ENCODE measurements at places on chromosomes 5 and 9.
A peak's percentile ranks its signal among the peaks of the same experiment; 100 is the strongest.

DNA sequence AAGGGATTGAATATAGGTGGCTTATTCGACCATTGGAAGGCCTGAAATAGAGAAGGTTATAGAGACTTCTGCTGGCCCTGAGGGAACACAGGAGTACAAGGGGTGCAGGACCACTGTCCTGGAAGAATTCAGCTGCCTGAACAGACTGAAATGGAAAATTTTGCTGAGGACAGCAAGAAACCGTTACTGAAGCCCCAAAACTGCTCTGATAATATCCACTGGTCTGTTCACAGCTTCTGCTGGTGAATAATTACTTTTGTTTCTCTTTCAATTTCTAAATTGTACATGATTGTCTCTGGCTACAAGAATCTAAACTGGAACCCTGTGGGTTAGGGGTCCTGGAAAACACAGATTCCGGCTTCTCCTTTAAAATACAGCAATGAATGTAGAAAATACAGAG lies 218.5 kb upstream of the CDH12 start:
- no peaks in the 10 kb centered on the region for H3K4me1 ChIP-seq
- no peak overlapping the region for H3K4me3 ChIP-seq
- no peak overlapping the region for H3K27ac ChIP-seq
- no peak for DNase-seq

DNA sequence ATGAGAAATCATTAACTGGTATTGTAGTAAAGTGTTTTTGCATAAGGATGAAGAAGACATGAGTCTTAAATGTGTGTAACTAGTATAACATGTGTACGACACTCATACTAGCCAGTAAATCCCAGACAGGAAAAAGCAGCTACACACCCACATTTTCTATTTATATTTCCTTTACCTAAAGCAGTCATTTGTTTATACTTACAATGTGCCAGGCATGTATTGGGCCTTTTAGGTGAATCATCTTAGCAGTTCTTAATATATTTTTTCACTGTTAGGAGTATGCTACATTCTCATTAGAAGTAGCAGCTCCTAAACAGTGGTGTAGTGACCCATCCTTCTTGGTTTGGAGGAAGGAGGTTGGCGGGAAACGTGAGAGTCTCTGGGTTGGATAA lies 55.8 kb upstream of the TMC1 start:
- no peak overlapping the region for H3K4me3 ChIP-seq
- no peaks in the 10 kb centered on the region for H3K4me1 ChIP-seq
- no peak overlapping the region for H3K27ac ChIP-seq
- H3K27me3 ChIP-seq = no peaks in the 10 kb centered on the region
- no peaks in the 10 kb centered on the region for H3K36me3 ChIP-seq

DNA sequence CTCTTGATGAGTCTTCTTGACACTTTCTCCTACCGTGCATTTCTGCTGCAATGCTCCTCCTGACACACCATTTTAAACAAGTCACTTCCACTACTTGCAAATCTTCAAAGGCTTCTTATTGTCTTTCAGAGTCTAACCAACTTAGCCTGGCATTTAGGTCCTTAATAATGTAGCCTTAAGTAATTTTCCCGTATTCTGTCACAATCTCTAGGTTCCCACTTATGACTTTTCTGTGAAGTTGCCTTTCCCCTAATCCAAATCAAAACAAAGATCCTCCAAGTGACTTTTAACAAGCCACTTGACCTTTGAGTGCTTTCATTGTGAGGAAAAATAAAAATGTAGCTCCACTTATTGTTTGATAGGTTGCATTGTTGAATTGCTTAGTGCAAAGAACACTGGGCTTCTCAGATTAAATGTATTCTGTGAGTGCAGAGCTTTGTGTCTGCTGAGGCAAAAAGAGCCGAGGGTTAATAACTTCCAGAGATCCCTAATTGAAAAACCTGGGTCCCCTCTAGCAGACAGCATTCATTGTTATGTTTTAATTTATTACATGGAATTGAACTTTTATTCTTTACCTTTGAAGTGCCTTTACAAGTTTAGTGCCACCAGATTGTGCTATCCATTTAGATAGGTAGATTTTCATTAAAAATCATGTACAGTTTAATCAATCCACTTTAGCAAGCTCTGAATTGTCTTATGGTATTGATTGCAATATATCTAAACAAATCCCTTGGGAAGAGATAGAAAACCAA lies 341.7 kb upstream of the TYRP1 start:
- no peak overlapping the region for H3K27ac ChIP-seq
- no peak overlapping the region for H3K4me3 ChIP-seq
- H3K27me3 ChIP-seq = no peaks in the 10 kb centered on the region
- H3K36me3 ChIP-seq = no peaks in the 10 kb centered on the region
- no peaks in the 10 kb centered on the region for H3K4me1 ChIP-seq
- DNase-seq = no peak

DNA sequence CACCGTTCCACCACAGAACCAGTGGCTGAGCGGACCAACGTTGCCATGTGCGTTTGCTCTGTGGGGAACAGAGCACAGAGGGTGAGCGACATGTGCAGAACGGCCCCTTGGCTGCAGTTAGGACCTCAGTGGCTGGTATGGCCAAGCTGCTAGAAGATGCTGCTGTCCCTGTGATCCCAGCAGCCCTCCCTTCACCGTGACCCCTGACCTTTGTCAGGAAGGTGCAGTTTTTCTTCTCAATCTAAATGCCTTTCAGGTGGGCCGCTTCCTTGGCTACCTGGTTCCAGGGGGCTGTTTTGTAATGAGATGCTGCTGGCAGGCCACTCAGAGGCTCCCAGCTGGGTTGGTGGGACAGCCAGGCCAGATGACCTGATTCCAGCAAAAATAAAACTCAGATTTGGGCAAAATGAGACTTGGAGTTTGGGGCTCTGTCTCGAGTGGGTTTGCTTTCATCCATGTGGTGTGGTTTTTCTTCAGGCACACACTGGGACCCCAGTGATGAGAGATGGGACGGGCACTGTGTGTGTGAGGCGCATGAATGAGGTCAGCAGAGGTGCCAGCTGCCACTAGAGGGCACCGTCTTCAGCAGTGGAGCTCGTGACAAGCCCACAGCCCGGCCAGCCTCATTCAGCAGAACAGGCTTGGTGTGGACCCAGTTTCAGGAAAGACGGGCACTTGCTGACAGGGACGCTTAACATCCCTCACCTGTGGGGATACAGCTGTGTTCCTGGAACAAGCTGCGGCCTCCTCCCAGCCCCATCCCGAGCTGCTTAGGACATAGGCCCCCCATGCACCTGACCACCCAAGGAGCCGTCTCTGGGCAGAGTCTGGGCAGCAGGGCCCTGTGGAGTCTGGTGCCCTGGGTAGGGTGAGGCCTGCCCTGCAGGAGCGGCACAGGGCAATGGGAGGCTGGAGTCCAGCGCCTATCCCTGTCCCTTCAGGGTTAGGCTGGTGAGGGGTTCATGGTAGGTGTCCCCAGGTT lies 4.1 kb downstream of the MRPS2 start:
- no peak overlapping the region for H3K4me3 ChIP-seq
- H3K27me3 ChIP-seq = no peaks in the 10 kb centered on the region
- peaks cover 3% of the 10 kb centered on the region for H3K36me3 ChIP-seq

- H3K27me3 ChIP-seq = no peaks in the 10 kb centered on the region
- DNase-seq = peak; percentile 74
- H3K4me1 ChIP-seq = peaks cover 3% of the 10 kb centered on the region
Measured at GRCh38 chr9:69173891-69174615, at the start of gene TJP2. TSS of gene TJP2 (plus strand) at chr9:69174277. CDS start at chr9:69174373, 96 bp downstream.

DNA sequence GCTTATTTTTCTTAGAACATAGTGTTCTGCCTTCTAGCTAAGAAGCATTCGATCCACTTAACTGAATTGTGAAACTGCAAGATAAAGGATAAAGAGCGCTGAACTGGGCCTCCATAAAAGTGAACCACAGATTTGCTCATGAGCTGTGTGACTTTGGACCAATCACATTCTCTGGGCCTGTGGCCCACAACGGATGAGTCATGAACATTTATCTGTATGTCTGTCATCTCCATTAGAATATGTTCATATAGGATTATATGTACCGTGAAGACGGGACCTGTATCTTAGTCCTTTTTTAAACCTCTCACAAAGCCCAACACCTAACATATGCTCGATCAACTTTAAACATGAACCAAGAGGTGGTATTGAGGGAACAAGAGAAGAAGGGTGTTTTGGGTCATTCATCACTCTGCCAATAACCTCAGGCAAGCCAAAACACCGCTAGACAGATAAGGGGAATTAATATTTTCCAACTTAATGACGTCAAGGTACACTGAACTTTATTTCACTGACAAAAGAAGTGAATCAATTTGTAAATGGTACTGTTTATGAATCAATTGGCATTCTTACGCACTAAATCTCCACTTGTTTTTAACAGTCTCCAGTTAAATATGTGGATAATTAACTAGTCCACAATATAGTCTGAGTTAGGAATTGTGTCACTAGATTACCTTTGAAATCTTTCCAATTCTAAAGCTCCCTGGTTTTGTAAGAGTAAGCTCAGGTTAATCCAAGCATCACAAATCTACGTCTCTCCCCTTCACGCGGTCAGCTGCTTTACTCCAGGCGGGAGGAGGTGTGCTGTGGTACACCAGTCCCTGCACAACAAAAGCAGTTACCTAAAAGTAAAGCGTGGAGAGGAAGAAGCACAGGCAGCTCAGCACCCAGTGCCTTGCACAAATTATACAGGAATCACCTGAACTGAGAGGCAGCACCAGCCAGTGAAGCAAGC lies 1.6 kb downstream of the TMEM245 start:
- no peaks in the 10 kb centered on the region for H3K27me3 ChIP-seq
- H3K27ac ChIP-seq = peak overlapping the region; percentile 65
- peak; percentile 62 for DNase-seq
- peak overlapping the region; percentile 96 for H3K4me3 ChIP-seq
- H3K36me3 ChIP-seq = no peaks in the 10 kb centered on the region

DNA sequence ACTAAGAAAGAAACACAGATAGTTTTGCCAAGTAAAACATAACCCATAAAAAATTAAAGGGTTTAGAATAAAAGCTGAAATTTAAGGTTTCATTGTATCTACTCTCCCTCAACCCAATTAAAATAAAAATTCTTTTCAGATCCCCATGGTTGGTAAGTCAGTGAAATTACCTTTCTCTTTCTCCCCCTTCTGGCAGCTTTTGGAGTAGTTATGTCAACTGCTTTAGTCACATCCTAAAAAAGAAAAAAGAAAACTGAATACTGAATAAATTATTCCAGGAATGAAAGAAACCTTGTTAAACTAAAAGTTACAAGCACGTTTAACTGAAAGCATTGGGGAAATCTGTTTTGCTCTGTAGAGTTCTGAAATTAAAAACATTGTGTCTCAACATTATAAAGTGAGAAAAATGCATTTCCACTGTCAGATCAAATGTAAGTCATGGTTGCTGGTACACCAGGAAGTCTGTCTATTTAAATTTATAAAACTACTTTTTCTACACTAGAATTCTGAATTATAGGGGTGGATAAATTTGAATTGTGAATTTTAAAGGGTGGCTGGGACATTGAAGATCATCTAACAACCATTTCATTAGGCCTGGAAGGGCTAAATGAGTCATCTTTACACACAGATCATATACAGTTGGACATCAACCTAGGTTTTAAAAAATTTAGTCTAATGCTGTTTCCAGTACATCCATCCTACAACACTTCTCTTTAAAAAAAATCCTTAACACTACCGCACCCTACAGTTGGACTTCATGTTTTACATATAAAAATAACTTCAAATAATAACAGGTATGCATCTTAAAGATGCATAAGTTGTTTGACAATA lies 24.7 kb downstream of the PSIP1 start:
- H3K36me3 ChIP-seq = no peaks in the 10 kb centered on the region
- DNase-seq = no peak
- H3K27ac ChIP-seq = no peak overlapping the region
- H3K4me3 ChIP-seq = no peak overlapping the region
- no peaks in the 10 kb centered on the region for H3K4me1 ChIP-seq

- H3K36me3 ChIP-seq = no peaks in the 10 kb centered on the region
- no peak overlapping the region for H3K27ac ChIP-seq
- H3K4me1 ChIP-seq = no peaks in the 10 kb centered on the region
Measured at GRCh38 chr5:35647128-35647527, 29.5 kb downstream of the SPEF2 start.
